ENCODE measurements at places on chromosomes 12 and 14.

DNA sequence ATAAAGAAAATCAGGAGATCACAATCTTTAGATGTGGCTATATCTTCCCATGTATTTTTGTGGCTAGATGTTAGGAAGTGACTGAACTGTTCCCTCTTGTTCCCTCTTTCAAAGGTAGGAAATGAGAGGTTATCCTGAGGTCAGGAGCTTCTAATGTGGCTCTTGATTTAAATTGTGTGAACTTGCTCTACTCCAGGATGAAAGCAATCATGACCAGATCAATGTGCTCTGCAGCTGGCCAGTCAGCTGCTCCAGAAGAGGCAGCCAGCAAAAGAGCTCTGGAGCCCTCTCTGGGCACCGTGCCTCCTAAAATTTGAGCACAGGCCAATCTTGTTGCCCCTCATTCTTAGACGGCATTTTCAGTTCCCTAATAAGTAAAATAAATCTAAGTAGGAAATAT lies 32.0 kb downstream of the CDK17 start:
- no peak for DNase-seq

- no peak for DNase-seq
Observed at GRCh38 chr12:103814436-103814835, 26.6 kb downstream of the NT5DC3 start.

GRCh38 chr12:11577658-11578260 lies 71.7 kb upstream of the ETV6 start:
- DNase-seq, result no peak

DNA sequence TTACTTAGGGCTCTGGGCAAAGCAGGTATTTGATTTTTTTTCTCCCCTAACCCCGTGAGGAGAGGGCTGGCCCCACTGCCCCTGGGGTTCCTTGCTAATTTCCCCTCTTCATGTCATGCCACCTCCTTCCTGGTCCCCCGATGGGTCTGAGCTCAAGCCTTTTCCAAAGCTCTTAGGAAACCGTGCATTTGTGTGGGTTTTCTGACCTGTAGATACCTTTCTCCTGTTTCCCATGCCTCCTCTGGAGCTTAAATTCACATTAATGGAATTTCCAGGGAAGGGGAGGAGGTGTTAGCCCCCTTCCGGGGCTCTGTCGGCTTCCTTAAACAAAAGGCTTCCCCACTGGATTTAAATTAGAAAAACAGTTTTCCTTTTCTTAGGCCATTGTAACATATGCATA lies 12.6 kb downstream of the SFSWAP start:
- no peak for DNase-seq

DNA sequence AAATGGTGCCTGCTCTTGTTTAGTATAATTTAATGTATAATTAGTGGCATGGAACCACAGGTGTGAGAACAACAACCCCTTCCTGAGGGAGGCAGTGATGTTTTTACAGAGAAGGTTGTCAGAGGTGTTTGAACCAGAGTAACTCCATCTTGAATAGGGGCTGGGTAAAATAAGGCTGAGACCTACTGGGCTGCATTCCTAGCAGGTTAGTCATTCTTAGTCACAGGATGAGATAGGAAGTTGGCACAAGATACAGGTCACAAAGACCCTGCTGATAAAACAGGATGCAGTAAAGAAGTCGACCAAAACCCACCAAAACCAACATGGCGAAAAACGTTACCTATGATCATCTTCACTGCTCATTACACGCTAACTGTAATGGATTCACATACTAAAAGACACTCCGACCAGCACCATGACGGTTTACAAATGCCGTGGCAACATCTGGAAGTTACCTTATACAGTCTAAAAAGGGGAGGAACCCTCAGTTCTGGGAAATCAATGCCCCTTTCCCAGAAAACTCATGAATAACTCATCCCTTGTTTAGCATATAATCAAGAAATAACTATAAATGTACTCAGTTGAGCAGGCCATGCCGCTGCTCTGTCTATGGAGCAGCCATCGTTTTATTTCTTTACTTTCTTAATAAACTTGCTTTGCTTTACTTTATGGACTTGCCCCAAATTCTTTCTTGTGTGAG lies 47.8 kb upstream of the LTA4H start:
- DNase-seq, result no peak

DNA sequence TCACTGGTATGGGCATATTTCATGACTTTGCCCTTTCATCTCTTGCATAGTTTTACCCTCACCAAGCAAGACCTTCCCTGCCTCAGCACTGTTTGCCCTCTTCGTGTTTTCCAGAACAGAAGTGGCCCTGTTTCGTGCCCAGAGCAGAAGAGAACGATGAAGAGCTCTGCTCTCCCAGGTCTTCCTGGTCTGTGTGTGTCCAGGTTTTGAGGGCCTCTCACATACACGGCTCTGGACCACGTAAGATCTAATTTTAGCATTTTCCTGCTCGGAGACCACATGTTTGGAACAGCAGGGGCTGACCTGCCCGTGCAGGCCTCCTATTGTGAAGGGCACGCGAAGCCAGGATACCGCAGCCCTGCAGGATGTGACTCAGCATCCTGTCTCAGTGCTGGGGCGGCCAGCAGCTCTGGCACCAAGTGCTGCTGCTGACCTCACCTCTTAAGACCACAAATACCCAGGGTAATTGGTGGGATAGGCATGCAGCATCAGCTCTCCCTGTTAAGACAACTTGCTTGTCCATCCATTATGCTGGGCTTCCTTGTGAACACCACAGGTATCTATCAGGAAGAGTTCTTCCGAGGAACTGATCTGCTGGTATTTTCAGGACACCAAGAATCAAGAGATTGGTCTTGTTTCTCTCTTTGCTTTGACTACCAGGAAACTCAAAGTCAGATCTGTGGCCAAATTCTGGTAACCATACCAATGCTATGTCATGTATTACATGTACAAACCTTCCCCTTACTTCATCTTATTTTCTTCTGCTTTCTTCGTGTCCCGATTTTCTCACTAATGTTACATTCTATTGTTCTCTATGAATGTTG lies 19.0 kb downstream of the SSH1 start:
- DNase-seq, result peak; percentile 95

GRCh38 chr12:110790301-110790700 lies 47.6 kb upstream of the PPP1CC start:
- DNase-seq, result no peak

GRCh38 chr12:14514154-14514842 lies 53.4 kb downstream of the PLBD1 start:
- DNase-seq, result peak; percentile 86

GRCh38 chr12:122182887-122183587 lies at the start of gene LRRC43:
LRRC43 (plus strand) TSS chr12:122183123; CDS start chr12:122183145, 22 bp downstream.
- peak; percentile 89 for DNase-seq

DNA sequence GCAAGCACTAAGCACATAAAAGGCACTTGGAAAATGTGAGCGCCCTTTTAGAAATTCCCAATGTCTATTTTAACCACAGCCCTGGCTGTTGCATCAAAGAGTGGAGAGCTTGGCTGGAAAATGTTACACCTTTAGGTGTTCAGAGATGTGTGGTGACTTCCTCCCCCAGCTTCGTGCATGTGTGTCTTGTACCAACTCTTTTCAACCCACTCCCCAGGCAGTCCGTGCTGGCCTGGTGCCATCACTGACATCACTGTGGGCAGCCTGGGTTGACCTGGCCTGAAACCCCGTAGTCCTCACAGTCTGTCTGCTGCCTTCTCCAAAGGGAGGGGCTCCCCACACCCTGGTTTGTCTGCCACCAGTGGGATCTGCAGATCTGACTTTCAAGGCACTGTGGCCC lies 101.8 kb downstream of the SCARB1 start:
- DNase-seq, result no peak

- DNase-seq, result no peak
Observed at GRCh38 chr14:21215879-21216251, 53.4 kb downstream of the HNRNPC start.

GRCh38 chr14:102187044-102187443 lies 47.3 kb downstream of the WDR20 start:
- no peak for DNase-seq

- DNase-seq, result peak; percentile 67
Observed at GRCh38 chr12:48199774-48200221, 3.3 kb downstream of the OR10AD1 start.

- no peak for DNase-seq
Observed at GRCh38 chr12:123895451-123895850, 77.2 kb downstream of the CCDC92 start.

GRCh38 chr12:106112145-106112821 lies 26.5 kb downstream of the NUAK1 start:
- DNase-seq, result no peak

DNA sequence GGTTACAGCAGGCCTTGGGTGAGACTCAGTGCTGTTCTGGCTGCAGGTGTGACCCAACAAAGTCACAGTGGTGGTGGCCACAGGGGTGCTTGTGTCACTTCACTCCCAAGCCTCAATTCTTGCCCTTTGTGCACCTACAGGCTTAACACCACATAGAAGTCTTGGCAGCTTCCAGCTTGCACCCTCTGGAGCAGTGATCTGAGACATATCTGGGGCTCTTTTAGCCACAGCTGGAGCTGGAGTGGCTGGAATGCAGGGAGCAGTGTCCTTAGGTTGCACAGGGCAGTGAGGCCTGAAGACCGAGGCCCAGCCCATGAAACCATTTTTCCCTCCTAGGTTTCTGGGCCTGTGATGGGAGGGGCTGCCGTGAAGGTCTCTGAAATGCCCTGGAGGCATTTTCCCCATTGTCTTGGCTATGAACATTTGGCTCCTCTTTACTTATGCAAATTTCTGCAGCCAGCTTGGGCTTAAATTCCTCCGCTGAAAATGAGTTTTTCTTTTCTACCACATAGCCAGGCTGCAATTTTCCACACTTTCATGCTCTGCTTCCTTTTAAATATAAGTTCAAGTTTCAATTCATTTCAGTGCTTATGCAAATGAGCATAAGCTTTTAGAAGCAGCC lies 37.7 kb downstream of the ADAM21 start:
- no peak for DNase-seq

- no peak for DNase-seq
Observed at GRCh38 chr14:75318353-75318752, 39.7 kb downstream of the FOS start.

DNA sequence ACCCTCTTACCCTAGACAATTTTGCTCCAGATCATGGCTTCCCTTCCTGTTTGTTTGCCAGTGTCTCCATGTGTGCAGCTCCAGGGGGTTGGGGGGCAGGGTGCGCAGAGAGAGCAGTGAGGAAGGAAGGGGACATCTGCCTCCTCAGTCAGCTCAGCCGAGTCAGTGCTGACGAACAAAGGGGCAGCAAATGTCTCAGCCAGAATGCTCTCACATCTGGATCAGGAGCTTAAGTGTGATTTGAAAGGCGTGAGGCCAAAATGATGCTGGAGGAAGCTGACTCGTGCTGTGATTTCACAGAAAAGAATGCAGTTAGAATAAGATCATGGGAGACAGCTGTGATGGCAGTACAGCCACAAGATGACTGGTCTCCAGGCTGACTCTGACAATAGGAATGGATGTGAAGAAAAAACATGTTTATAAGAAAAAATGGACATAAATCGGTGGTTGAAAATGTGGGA lies 27.1 kb upstream of the CDK17 start:
- peak; percentile 81 for DNase-seq

DNA sequence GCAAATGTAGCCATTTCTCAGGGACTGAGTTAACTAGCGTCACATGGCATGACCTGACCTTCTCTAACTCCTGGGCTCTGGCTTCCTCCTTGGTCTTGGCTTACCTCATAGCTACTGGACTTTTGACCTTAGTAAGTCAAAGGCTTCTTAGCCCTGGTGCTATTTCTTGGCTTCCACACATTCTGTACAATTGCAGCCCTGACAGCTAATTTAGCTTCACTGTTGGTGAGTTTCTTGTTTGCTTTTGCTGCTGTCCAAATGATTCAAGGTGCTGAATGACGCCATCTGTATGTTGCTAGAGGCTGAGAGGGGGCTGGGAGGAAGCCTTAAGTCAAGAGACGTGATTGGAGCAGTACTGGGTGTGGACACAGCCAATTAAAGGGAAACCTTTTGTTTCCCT lies 202.7 kb downstream of the PRKD1 start:
- DNase-seq, result peak; percentile 48

GRCh38 chr12:50211392-50212070 lies 44.4 kb upstream of the CERS5 start:
- DNase-seq, result no peak

DNA sequence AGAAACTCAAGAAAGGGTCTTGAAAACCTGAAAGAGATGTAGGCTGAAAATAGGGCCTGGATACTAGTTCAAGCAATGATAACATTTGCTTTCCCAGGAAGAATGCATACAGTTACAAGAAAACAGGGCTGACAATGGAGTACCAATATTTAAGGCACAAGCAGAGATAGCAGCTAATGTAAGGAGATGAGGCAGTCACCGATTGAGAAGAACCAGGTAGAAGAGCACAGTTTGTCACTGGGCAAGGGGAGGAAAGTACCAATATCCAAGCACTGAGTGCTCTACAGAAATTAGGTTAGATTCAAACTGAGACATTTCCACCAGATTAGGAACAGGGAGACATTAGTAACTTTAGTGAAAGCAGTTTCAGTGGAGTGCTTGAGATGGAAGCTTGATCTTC lies 19.9 kb downstream of the RPS6KA5 start:
- DNase-seq, result no peak

DNA sequence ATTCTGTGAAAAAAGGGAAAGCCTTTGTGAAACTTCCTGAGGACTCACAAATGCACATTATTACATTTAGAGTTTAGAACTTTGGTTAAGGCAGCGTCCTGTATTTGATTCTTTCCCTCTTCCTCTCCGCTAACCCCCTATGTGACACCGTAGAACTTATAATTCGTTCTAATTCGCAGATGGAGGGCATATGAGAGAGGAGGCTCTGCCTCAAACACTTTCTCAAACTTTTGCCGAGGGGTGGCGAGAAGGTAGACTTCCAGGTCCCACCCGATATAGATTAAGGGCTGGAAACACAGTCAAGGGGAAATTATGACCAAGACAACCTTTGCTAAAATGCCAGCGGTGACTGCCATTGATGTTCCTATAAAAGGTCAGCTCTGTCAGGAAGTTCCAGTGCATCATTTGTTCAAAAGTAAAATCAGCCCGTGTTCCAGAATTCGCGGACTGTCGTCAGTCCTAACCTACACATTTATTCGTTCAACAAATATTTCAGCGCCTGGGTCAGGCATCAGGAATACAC lies 904 bp upstream of the PAPOLA start:
- DNase-seq, result no peak

DNA sequence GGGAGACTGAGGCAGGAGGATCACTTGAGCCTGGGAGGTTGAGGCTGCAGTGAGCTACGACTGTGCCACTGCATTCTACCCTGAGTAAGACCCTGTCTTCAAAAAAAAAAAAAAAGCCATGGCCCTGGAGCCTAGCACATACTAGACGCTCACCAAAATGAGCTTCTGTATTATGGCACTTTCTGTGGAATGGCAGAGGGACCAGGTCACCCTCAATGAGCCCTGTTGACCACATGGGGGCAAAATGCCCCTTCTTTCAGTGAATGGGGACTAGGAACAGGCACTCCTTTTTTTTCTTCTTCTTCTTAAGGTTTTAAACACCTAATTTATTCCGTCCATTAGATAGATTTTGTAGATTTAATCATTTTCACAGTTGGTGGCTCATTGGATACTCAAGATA lies 50.5 kb downstream of the FAM222A start:
- DNase-seq, result no peak
